NCI-H524 (cell line): ENCODE measurements at places on chromosomes 16 and 17.
A peak's percentile ranks its signal among the peaks of the same experiment; 100 is the strongest.

- DNase-seq, result no peak
Observed at GRCh38 chr16:54049591-54050458, 236.8 kb downstream of the IRX3 start.

DNA sequence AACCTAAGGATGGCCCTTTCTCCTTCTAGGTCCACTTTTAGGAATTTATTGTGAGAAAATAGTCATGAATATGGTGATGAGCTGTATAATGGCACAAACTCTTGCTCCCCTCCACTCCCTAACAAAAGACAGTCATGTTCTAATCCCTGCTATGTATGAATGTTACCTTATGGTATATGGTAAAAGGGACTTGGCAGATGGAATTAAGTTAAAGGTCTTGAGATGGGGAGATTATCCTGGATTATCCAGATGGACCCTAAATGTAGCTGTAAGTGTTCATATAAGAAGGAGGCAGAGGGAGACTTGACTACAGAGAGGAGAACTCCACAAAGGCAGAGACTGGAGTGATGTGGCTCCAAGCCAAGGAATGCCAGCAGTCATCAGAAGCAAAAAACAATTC, 296.1 kb downstream of the SOX9 start:
- peak; percentile 74 for DNase-seq

DNA sequence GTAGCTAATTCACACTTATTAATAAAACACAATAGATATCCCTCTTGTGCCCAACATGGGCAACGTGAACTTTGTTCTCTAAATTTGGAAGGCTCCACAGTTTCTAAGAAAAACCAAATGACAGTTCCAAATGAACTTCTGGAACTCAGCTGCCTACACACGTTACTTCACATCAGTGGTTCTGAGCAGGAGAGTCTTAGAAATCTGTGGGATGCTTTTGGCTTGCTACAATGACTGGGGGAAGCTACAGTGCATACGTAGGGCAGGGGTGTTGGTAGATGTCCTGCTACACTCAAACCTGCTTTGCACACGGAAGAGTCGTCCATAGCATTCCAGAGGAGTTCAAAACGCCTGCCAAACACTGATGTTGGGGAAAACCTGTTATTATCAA, 8.0 kb downstream of the TXNDC11 start:
- DNase-seq, result no peak

- no peak for DNase-seq
Observed at GRCh38 chr16:86322283-86322682, 188.0 kb upstream of the FOXF1 start.

- DNase-seq, result peak; percentile 18
Observed at GRCh38 chr17:57788725-57789124, 43.6 kb upstream of the CCDC182 start.

- DNase-seq, result no peak
Observed at GRCh38 chr16:87040169-87041117, 276.7 kb downstream of the C16orf95 start.

GRCh38 chr16:6545329-6545728, 787.3 kb upstream of the RBFOX1 start:
- no peak for DNase-seq

DNA sequence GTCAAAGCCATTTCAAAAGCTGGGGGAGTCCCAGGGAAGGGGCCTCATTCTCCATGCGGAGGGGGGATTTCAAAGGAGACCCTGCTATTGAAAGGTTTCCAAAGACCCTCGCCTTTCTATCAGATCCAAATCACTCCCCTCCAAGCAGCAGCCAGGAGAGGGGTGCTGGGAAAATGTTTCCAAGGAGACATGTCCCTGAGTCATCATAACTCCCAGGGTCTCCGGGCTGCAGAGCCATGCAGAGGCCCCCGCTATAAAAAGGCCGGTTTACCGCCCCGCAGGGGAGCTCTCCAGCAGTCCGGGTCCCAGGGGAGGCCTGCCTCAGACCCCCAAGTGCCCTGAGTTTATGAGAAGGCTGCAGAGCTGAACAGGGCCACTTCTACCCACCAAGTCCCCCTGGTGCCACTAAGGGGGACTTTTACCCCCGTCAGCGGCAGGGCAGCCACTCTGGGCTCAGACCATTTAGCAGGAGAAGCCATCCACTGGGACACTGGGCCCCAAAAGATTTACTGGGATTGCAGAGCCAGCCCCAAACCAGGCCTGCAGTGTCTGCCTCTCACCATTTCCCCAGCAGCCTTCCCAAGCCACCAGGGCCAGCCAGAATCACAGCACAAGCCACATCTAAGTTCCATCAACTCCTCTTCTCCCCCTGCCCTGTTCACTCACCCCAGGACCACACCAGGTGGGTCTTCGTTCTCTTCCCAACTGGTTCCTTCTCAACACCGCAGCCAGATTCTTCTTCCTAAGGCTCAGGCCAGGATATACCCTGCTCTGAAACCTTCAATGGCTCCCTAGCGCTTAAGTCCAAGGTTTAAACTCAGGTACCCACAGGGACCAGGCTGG, 234.4 kb downstream of the ZNF423 start:
- no peak for DNase-seq

- DNase-seq, result no peak
Observed at GRCh38 chr16:27703545-27703944, 153.6 kb downstream of the KATNIP start.

- DNase-seq, result no peak
Observed at GRCh38 chr17:66526827-66527226, 224.4 kb downstream of the PRKCA start.

- peak; percentile 24 for DNase-seq
Observed at GRCh38 chr16:50267151-50267631, 840 bp downstream of the ADCY7 start.

- no peak for DNase-seq
Observed at GRCh38 chr17:65483438-65483837, 78.0 kb downstream of the AXIN2 start.

GRCh38 chr16:4676831-4677230, 16.5 kb upstream of the NUDT16L1 start:
- DNase-seq, result no peak

- DNase-seq, result peak; percentile 64
Observed at GRCh38 chr17:75081611-75082540, 5.9 kb upstream of the SLC16A5 start.

DNA sequence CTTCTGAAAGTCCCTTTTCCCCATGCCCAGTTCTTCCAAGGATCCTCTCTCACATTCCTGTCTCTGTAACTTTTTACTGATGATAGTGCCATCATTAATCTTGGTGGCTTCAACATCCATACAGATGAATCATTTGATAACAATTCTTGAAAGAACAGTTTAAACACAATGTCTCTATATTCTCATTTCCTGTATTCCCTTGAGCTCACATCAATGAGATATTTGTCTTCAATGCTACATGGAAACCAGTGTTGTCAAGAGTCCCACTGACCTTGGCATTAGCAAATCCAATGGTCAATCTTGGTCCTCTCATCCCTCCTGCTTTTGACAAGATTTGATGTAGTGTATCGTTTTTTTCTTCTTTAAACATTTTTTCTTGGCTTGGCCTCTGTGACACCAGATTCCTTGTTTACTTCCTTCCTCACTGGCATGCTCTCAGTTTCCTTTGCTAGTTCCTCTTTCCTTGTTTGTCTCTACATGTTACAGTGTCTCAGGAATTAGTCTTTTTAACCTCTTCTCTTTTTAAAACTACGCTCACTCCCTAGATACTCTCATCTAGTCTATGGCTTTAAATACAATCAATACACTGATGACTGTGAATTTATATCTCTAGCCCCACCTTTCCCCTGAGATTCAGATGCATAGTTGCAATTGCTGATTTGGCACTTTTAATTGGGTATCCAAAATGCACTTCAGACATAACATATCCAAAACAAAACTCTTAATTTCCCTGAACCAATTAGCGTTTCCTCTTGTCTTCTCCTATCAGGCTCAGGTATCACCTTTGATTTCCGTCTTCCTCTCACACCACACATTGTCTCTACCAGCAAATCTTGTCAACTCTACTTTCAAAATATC, 134.0 kb downstream of the MYO1D start:
- DNase-seq, result no peak

GRCh38 chr16:87051526-87052320, 265.5 kb downstream of the C16orf95 start:
- DNase-seq, result peak; percentile 18

- DNase-seq, result no peak
Observed at GRCh38 chr16:11354407-11354732, 9.1 kb downstream of the RMI2 start.

DNA sequence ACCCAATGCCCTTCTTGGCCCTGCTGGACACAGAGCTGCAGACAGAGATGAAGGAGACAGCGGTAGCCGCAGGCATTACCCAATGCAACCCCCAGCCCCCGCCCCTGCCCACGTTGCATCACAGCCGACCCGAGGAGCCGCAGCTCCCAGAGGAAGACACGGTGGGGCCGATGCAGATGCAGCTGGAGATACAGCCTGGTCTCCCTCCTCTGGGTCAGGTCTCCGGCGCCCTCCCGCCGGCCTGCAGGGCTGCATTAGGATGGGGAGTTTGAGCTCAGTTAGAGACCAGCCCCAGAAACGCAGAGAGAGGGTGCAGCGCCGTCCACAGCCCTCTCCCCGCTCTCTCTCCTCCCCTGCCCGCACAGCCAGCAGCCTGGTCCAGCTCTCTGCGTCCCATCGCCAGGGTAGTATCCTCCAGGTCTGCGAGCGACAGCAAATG, 19.4 kb upstream of the UBE2I start:
- DNase-seq, result no peak

- DNase-seq, result no peak
Observed at GRCh38 chr17:74637265-74637664, 13.7 kb upstream of the CD300E start.

GRCh38 chr16:15919331-15919730, 30.1 kb upstream of the ABCC1 start:
- DNase-seq, result no peak

DNA sequence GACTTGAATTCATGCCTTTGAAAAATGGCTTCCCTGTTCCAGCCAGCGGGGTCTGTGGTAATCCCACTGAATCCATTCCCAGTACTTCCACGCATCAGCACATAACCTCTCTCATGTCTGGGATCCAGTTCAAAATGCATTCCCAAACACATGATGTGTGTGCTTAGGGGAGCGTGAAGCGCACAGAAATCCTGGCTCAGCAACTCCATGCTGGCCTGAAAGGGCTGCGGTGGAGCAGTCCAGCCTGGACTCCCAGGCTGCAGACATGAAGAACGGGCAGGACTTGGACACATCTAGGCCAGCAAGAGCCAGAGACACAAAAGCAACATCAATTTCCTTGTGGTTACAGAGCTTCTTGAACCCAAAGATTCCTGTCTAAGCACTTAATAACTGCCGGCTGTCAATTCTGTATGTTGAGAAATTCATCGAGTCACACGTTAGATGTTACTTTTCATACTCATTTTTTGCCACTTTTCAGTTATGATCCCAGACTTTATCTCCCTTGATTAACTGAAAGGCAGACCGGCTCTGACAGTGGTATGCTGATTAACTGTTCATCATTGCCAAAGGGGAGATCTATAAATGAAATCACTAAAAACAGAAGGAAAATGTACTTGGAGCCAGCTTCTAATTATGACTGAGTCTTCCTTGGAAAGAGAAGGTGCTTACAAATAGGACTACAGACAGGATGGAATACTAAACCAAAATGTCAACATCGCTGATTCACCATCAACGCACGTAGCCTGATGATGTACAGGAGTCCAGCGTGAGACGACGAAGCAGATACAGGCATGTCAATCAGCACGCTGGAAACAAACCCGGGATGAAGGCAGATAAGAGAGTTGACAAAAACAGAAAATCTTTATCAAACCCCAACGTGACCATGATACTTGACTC, 23.0 kb downstream of the NSMCE1 start:
- DNase-seq, result no peak

DNA sequence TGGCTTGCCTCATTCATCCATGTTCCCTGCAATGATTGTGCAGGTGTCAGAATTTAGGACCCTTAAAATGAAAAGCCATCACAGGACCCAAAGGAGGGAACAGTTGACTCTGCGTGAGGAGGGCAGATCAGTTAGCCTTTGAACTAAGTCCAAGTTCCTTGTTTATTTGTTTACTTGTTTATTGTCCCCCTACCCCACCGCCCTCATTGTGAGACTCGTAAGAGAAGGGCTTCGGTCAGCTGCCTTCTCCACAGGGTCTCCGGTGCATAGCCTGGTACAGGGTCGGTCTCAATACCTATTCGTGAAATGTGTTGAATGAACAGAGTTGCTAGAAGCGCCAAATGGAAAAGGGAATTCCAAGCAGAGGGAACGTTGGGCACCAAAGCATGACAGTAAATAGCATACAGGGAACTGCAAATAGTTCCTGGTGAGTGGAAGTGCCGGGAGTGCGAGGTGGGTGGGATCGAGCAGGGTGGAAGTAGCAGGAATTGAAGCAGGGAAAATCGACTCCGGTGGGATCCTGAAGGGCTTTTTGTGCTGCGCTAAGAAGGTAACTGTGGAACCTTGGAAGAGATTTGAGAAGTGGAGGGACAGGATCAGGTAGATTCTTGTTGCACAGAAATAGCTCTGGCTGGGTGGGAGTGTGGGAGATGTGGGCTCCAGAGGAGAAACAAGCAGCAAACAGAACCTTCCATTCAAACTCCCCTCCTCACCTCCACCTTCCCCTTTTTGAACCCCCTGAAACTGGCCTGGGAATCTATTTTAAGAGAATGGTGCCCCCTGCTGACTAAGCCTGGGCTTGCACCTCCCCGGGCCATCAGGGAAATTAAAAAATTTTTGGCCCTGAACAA, 12.7 kb downstream of the SLC35B1 start:
- peak; percentile 61 for DNase-seq

GRCh38 chr16:86443508-86444147, 66.7 kb upstream of the FOXF1 start:
- no peak for DNase-seq

DNA sequence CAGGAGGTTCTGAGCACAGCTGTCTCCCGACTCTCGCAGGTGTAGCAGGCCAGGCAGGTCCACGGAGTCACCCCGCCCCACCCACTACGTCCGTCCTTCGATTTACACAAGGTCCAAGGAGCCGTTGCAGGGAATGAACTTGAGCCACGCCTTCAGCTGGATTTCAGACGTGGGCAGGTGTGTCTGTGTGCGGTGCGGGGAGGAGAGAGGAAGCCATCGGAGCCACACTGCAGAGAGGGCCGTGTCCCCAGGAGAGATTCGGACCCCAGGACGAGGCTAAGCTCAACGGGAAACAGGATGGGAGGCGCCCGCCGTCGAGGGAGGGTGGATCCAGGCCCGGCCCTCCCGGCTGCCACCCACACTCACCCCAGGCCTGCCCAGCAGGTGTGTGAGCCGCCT, 50.3 kb downstream of the RPH3AL start:
- DNase-seq, result no peak

GRCh38 chr17:27646232-27646631, 15.2 kb downstream of the LGALS9 start:
- no peak for DNase-seq

GRCh38 chr16:70751593-70751992, 49.4 kb downstream of the VAC14 start:
- DNase-seq, result no peak

- DNase-seq, result no peak
Observed at GRCh38 chr17:640436-640835, 74.2 kb downstream of the VPS53 start.
